Common myeloid progenitor, CD34-positive (primary cell): ENCODE measurements at places on chromosomes 13 and 19.

DNA sequence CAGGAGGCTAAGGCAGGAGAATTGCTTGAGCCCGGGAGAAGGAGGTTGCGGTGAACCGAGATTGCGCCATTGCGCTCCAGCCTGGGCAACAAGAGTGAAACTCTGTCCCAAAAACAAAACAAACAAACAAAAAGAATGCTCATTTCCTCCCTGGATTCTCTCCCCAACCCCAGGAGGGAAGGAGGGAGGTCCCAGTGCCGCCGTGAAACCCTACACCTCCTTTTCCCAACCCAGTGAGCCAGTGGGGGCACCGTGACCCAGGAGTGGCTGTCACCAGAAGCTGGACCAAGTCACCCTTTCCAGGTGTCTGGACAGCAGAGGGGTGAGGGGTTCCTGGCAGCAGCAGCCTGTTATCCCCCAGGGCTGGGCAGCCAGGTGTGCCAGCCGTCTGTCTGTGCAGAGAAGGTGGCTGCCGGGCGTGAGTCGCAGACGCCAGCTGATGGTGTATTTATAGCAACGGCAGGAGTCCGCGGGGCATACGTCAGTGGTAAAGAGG is 23.5 kb downstream of the NFIC start:
- no peak for DNase-seq

GRCh38 chr13:97653443-97654140 is 219.6 kb downstream of the RAP2A start:
- no peak for DNase-seq

GRCh38 chr19:28737021-28737895 is 475.7 kb downstream of the UQCRFS1 start:
- DNase-seq, result peak; percentile 19

- no peak for DNase-seq
These were observed 22.9 kb downstream of the SLC7A1 start for GRCh38 chr13:29572575-29572974.

DNA sequence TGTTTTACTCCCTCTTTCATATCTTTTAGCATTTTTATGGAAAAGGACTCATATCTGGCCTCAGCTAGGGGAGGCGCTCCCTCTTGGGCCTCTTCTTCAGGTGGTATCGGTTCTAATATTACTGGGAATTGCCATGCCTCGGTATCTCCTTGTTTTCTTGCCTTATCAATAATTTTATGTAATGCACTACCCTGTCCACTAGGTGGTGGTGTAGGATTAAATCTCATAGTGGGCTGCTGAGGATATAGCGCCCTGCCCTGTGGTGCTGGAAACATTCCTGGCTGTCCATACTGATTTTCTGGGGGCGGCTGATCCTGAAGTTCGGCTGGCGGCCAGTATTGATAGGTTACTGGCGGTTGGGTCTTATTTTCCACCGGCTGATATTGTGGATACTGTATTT is 35.8 kb downstream of the ZNF420 start:
- peak; percentile 21 for DNase-seq

DNA sequence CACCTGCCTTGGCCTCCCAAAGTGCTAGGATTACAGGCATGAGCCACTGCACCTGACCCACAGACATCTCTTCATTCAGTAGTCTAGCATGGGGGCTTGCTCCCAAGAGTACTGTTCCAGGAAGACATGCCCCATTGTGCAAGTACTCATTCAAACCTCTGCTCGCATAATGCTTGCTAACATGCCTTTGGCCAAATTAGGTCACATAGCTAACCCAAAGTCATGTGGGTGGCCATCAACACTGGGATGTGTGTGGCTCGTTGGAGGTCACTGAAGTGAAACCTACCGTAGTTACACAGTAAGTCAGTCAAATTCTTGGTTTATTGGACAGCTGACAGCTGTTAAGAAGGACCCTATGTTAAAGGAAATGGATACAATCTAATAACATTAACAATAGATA is 20.3 kb downstream of the RFXAP start:
- DNase-seq, result no peak

GRCh38 chr19:18670312-18670711 is 13.2 kb upstream of the CRTC1 start:
- DNase-seq, result no peak

GRCh38 chr19:32189956-32190706 is 155.3 kb upstream of the ZNF507 start:
- DNase-seq, result peak; percentile 8

GRCh38 chr13:31699650-31700049 is 39.7 kb upstream of the RXFP2 start:
- DNase-seq, result peak; percentile 1
